ENCODE measurements at places on chromosomes 7 and 10.

- DNase-seq = no peak
Measured at GRCh38 chr7:45563941-45564461, 10.2 kb upstream of the ADCY1 start.

GRCh38 chr7:148014001-148014400, 576.6 kb upstream of the C7orf33 start:
- DNase-seq = no peak

GRCh38 chr10:114181971-114182370, 2.8 kb downstream of the TDRD1 start:
- DNase-seq = no peak

GRCh38 chr7:157693071-157693520, 356.3 kb downstream of the DNAJB6 start:
- no peak for DNase-seq

DNA sequence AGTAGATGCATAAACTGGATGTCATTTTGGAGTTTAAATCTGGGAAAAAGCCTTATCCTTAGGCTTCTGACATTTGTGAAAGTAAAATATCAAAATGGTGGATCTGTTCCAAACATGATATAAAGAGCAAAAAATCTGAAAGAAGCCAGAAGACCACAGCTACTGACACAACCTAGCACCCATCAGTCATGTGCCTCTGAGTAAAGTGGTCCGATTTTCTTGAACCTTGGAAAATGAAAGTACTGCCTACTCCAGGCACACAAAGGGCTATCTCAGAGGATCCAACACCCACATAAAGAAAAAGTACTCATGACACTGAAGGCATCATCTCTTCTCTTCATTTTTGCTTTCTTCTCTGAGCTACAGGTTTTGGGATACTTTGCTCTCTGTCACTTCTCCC, 150.7 kb downstream of the KMT2E start:
- no peak for DNase-seq

DNA sequence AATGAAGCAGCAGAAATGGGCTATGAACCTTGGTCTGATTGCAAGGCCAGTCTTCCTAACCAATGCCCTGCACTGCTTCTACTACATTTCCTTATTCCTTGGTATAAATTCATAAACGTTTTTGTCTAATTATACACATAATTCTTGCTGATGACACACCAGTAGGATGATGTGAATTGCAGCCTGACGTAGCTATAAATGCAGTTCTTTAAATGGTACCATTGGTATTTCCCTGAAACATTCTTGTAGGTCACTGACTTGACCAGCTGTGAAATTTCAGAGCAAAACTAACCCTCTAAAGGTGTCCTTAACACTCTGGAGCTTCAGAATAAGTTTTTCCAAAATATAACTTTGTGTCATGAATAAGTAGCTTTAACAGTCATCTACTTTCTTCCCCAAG, 50.8 kb downstream of the IFIT5 start:
- no peak for DNase-seq

DNA sequence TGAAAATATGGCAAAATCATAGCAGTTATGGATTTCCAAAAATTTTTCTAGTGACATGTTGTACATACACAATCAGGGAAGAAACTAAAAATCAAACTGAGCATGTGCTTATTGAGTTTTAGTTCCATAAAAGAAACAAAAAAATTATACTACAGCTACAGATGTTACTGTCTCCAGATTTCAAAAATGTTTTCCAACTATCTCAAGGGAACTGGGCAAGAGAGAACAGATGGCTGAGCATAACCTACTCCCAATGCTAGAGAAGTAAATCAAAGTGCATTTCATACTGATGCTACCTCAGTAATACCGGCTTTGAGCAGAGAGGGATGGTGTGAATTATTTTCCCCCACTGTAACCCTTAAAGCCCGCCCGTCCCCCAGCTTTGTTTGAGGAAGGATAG, 40.7 kb upstream of the KMT2C start:
- DNase-seq = no peak

DNA sequence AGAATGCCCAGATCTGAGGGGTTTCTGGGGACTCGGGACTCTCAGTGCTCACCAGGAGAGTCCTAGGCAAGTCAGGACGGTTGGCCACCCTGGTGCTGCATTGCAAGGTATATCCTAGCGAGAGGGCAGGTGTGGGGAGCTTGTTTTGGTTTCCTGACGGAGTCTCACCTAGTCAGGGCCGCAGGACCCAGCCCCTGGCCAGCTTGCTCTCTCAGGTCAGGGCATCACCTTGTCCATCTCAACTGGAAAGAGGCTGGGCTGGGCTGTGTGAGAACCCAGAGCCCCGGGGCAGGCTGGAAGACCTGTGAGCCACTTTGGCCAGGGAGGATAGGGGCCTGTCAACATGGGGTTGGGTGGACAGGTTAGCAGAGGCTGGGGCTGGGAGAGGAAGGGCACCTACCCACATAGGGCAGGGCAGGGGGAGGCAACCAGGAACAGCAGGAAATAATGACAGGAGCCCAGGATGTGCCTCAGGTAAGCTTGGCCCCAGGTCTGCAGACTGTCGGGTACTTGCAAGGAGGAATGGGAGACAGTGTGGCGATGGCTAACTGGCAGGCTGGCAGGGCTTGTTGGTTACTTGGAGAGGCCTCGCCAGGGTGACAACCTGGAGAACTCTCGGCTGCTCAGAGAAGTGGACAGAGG, 31.5 kb downstream of the DNAJB12 start:
- no peak for DNase-seq

GRCh38 chr7:42770114-42770513, 141.8 kb downstream of the C7orf25 start:
- DNase-seq = no peak

- DNase-seq = no peak
Measured at GRCh38 chr10:84196941-84197340, 2.6 kb downstream of the CDHR1 start.

DNA sequence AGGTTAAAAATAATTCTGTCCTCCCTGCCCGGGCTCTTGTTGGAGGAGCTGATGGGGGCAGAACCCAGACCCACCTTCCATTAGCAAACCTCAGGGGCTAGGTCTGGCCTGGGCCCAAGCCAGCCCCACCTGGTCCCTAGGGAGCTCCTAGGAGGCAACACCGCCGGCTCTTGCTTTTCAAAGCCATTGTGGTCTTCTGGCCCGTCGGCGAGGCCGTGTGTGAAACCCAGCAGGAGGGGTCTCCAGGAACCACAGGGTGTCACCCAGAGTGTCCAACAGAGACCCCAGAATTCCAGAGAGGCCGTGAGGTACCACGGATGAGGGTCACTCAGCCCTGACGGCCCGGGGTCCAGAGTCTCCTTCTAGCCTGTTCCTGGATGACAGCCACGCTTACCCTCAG, 16.6 kb upstream of the PDGFA start:
- DNase-seq = no peak

- DNase-seq = no peak
Measured at GRCh38 chr7:110283056-110283455, 807.9 kb upstream of the LRRN3 start.

DNA sequence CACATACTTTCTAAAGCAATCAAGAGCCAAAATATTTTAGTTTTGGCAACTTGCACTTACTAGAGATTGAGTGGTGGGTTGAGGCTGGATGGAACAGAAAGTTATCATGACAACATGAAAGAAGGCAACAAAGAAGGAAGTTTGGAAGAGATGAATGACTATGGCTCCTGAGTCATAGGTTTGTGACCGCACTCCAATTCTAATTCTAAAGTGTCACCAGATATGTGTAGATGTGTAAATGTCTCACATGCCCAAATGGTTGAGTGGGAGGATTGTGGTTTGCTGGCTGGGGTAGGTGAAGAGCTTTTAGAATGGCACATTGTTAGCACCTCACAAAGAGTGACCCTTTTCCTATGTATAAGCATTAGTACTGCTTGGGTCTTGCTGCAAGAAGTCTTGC, 20.2 kb downstream of the TAS2R16 start:
- no peak for DNase-seq

DNA sequence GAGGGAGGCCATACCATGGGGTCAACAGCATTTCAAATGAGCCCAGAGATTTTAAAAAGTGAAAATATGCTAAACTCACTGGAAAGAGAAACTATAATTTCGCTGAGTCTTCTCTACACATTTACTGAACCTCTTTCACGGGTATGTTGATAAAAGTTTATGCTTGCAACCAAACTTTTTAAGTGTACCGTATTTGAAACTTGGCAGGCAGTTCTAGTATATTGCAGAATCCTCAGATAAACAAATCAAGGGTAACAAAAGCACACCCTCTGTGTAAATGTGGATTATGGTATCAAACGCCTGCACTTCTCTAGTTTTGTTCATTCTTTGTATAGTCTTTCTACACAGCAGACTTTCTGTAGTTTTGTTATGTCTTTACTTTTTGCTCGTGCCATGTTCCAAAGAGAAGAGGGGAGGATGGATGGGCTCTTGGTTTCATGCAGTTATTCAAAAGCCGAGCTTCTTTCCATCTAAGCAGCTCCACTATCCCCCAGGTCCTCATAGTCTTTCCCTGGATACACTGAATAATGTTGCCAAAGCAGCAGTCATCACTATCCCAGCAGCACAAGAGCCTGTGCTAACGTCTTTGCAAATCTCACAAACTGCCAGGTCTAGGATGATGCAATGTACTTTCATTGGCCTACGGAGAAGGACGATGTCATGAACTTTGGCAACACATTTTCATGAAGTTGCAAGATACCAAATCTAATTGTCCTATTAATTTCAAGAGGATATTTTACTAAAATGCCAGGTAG, 131.2 kb downstream of the MPP7 start:
- DNase-seq = no peak

DNA sequence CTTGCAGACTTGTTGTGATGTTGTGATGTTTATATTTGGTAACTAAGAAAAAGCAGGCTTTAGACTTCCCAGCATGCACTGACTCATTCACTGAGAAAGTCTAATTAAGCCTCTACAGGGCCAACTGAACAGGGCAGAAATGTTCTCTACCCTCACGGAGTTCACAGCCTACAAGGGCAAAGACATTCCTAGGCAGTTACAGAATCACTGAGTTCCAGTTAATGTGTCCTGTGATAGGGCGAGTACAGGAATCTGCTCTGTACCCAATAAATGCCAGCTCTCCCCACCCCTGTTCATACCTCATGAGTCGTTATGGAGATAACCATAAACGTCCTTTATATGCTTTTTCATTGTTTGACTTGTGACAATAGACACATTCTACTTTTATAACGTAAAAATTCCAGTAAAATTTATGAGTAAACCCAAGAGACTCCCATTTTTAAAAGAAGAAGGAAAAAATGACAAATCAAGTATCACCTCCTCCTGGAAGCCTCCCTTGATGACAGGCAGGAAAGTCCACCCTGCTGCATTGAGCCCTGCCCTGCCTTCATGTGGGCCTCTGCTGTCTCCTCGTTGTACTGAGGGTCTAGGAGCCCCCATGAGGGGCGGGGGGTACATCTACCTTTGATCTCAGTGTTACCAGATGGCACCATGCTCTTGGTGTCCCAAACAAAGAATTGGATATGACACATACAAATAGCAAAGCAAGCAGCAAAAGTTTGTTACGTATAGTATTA, 14.3 kb downstream of the MUC12 start:
- DNase-seq = no peak

DNA sequence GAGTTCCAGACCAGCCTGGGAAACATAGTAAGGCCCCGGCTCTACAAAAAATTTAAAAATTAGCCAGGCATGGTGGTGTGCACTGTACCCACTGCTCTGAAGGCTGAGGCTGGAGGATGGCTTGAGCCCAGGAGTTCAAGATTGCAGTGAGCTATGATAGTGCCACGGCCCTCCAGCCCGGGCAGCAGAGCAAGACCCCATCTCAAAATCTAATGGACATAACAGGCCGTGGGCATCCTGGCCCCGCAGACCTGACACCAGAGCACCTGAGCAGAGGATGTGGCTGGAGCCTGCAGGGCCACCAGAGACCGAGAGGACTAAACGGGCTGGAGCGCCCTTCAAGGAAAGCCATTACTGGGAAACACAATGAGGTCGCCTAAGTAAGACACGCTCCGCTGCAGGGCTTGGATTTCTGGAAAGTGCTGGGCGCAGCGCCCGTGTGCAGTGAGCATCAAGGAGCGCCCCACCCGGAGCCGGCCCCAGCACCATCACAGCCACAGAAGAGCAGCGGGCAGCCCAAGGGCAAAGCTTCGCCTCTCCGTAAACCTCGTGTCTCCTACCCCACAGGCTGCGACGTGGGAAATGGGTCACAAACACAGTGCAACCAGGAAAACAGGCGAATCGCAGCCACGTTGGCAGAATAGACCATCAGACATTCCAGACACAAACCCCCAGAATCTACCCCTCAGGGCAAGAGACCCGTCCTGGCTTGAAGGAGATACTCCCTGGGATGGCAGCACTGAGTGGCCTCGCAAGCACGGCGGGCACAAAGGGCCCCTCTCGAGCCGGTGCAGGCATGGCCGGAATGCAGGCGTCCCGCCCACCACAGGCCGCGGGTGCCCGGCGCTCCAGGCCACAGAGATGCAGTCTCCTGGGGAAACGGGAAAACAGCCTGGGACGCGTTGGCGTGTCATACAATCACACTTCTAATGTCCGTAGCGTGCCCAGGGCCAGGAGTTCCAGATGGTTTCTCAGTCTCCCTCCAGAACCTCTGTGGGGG, 4.9 kb downstream of the RADIL start:
- no peak for DNase-seq

DNA sequence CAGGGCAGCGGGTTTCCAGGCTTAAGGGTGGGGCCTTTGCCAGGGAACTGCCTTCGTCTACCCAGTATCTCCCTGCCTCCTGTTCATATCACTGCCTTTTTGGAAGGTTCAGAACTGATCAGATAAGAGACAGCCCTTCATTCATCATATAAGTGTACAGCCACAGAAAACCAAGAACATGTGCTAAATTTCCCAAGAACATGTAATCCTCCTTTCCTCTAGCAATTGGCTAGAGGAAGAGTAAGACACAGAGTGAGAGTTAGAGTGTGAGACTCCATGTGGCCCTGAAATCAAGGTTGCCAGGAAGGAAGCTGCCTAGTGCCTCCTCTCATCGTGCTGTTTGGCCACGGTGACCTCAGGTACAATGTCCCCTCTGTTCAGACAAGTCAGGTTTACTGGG, 770.9 kb downstream of the TNS3 start:
- DNase-seq = no peak

GRCh38 chr7:105896407-105896911, 20.1 kb upstream of the ATXN7L1 start:
- DNase-seq = no peak

DNA sequence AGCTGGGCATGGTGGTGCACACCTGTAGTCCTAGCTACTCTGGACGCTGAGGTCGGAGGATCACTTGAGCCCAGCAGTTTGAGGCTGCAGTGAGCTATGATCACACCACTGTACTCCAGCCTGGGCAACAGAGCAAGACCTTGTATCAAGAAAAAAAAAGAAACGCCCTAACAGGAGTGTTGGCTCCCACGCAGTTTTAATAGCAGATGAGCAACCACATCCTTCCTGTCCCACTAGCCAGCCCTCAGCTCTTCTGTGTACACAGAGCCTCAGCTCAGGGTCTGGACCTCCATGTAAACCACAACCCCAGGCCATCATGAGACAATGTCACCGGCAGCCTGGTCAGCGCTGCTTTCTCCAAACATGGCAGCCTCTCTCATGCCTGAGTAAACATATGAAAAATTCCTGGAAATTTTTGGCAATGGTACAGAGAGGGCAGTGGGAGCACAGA, 108.2 kb downstream of the PIP4K2A start:
- DNase-seq = peak; percentile 58

GRCh38 chr10:58856508-58857240, 319.8 kb upstream of the PHYHIPL start:
- DNase-seq = no peak

- DNase-seq = peak; percentile 54
Measured at GRCh38 chr7:111138193-111138569, 47.3 kb downstream of the LRRN3 start.
